ENCODE measurements at places on chromosomes 6 and 20.

DNA sequence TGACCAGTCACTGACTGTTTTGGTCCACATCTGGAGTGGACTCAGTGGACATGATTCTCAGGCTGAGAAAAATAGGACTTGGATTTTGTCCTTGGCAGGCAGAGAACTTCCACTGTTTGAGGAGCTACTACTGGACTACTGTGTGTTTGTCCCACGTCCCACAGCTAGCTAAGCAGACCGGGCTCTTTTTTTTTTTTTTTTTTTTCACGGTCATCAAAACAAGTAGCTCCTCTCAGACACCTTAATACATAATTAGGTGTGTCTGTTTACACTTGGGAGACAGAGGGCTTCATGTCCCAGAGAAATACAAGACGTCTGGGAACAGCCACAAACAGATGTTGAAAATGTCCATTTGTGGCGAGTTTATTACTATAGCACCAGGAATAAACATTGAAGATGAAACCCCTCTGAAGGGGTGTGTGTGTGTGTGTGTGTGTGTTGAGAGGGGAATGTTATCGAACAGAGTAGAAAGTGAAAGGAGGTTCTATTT is 155.0 kb upstream of the SUPT3H start:
- no peak for DNase-seq

- DNase-seq = no peak
Measured at GRCh38 chr20:16580147-16580546, 6.9 kb upstream of the KIF16B start.

DNA sequence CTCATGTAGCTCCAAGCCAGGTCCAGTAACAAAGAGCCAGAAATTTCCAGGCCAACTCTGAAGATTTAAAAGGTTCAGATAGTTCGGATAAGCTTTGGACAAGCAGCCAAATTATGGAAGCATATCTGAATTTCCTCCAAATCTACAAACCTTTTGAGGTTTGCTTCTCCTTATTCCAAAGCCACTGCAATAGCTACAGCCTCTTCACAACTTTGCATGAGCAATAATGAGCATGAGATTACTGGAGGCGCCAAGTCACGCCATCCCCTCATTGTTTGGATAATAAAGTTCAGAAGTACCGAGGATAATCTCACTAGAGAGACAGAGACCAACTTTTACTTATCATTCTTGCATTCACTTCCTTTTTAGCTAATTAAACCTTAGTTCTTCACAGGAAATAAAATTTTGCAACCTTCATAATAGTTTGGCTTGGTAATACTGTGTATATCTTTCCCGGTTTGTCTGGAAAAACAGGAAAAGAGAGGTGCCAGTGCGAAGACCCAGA is 329.6 kb upstream of the RSPO3 start:
- no peak for DNase-seq

DNA sequence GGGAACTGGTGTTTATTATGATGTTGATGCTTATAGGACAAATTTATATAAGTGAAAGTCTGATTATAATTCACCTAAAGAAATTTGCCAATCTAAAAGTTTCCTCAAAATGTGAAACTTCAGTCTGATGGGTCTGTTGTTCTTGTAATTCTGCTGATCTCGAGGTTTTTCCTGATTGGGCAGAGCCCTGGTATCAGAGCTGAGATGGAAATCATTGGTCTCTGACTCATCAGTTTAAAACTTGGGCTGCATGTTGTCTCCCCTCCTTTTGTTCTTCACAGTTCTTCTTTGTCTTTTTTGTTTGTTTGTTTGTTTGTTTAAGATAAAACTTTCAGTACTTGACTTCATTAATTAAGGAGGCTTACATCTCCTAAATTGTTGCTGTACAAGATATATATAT is 5.9 kb downstream of the SMAP1 start:
- peak; percentile 34 for DNase-seq

DNA sequence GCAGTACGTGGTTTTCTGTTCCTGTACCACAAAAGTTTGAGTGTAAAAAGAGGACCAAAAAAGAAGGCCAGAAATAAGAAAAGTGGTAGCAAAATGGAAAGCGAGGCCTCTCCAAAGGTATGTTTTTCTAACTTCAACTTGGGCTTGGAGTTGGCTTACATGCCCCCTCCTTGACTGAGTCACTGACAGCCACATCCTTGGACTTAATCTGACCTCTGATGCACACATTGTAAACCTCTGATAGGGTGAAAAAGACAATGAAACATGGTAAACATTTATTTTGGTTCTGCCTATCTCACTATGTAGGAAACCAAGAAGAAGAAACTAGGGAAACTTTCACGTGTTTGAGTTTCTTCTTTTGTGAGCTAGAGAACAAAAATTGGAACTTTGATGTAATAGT is 503.2 kb upstream of the ID4 start:
- DNase-seq = no peak

DNA sequence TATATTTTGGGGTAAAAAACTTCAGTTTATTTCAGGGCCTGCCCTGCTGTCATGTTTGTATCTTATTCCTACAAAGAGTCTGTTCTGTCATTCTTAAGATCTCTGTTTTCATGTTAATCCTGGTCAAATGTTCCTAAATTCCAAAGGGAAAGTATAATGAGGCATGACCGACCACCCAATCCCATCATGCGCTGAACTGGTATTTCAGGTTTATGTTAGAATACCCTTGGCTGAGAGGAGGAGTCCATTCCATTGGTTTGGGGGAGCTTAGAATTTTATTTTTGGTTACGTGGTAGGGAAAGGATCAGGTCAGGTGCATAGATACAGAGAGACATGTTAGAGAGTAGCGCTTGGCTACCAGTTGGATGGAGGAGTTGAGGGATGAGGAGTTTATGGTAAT is 25.7 kb downstream of the CFAP61 start:
- DNase-seq = no peak

- no peak for DNase-seq
Measured at GRCh38 chr6:34059914-34060313, 86.0 kb downstream of the GRM4 start.

DNA sequence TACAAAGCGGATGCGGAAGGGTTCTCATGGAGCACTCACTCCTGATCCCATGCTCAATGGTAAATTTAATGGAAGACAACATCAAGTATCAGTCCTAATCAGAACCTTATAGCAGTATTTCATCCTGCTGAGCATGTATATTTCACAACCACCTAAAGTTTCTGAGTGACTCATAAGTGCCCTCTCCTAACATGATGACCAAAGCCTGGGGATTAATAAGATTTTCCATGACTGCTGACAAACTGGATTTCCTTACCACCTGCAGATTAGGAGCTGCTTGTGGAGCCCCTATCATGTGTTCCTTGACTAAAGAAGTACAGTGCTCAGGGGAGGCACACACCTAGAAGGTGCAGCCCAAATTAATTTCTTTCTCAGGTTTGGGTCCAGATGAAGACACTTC is 112.8 kb downstream of the INSM1 start:
- DNase-seq = no peak

DNA sequence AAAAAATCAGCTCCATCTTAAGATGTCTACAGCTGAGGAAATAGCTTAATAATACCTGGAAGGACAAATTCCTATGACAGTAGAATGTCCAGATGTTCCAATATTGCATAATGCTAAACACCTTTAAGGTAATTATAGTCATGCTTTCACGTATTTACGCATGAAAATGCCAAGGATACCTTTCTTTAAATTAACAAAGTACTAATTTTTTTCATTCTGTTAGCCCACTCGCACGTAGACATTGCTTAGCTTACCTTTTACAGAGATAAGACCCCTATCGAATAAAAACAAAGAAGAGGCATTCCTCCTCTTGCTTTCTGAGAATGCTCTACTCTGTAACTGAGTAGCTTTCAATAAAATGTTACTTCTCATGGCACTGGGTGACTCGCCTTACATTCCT is 4.4 kb upstream of the GSTA4 start:
- DNase-seq = no peak

DNA sequence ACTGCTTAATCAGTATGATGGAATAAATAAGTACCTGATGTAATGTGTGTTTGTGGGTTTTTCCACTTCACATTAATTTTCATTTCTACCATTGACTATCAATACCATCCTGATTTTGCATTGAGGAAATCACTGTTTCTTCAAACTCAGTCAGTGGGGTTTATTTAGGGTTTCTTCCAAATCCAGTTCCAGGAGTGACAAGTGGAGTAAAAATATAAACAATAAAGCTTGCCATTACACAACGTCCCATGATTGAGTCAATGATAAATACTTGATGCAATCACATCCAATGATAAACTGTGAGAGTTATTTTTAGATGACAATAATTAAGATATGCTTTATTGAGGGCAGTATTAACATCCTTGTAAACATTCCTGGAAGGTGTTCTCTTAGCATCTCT is 1037.4 kb upstream of the GJE1 start:
- DNase-seq = no peak

DNA sequence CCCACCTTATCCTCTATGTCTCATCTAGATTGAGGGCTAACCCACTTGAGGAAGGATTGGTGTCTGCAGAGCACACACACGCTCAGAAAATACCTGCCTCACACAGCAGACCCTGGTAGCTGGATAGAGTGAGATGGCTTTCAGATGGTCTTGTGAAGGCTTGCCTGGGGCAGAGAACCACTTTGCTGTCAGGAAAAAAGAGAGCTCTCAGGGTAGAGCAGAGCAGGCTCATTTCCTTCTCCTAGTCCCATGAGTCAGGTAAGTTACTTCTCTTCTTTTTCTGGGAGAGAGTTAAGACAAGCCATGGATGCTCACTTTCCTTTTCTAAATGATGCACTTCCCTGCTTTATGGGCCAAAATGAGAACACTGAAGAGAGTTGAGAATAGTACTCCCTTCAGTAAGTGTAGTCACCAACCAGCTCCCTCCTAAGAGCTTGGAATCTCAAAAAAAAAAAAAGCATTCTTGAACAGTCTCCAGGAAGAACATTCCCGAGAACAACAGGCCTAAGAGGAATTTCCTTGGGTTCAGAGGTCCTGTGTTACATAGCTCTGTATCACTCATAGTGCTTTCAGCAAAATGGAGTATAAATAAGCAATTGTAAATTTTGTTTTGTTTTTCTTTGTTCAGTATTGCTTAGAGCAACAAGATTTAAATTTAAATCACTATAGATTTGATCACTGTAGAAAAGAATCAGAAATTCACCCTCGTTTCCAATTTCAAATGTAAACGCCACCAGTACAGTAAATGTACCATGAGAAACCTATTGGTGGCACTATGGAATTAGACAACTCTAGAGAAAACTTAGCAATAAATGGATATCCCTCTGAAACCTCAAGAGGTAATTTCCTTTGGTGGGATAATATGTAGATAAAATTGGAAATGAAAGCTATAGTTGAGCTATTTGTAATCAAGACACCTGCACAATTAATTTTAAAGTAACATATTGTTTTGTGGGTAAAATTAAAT is 530.3 kb downstream of the RFPL4B start:
- no peak for DNase-seq

DNA sequence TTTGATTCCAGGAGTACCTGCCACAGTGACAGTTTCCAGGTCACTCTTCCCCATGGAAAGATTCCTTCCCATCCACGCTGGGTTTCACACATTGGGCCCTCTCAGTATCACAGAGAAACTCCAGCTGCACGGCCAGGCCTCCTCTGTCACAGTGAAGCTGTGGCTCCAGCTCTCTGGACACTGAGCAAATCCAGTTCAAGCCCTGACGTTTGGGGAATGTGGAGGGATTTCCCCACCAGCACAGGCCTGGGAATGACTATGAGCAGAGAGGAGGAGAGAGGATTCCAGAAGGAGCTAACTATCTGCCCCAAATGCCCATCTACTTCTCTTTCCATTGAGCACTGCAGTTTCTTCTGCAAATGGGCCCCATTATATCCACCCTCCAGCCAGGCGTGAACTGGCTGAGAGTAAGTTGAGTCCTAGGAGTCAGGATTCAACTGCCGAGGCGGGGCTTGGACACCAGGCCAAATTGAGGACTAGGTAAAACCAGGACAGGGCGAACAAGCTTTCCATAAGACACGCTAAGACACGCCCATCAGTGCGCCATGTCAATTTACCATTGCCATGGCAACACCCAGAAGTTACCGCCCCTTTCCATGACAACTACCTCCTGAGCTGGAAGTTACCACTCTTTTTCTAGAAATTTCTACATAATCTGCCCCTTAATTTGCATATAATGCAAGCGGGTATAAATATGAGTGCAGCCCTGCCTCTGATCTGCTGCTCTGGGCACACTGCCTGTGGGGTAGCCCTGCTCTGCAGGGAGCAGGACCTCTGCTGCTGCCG is 9.2 kb upstream of the BNIP5 start:
- DNase-seq = no peak

- DNase-seq = no peak
Measured at GRCh38 chr6:12582421-12583110, 134.0 kb upstream of the PHACTR1 start.

All from CD4-positive, CD25-positive, alpha-beta regulatory T cell (primary cell).